ENCODE measurements at places on chromosomes 7 and 10.

- no peak for DNase-seq
Measured at GRCh38 chr10:71846816-71847215, 4.2 kb downstream of the PSAP start.

- no peak for DNase-seq
Measured at GRCh38 chr10:20288060-20288459, 471.8 kb downstream of the PLXDC2 start.

DNA sequence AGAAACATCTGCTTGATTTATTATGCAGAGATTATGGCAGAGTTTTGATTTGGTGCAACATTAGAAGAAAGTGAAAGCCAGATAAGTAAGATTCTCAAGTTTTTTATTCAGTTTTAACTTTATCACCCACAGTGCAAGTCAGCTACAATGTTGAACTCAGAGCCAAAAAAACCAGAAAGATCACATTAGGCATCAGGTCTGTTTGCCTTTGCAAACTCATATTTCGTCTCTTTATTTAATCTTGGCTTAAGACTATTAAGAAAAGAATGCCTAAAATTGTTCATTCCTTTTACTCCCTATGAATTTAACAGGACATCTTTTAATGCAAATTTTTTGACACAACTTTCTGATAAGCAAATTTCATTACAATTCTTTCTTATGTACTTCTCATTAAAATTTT lies 76.0 kb upstream of the TMEM26 start:
- no peak for DNase-seq

DNA sequence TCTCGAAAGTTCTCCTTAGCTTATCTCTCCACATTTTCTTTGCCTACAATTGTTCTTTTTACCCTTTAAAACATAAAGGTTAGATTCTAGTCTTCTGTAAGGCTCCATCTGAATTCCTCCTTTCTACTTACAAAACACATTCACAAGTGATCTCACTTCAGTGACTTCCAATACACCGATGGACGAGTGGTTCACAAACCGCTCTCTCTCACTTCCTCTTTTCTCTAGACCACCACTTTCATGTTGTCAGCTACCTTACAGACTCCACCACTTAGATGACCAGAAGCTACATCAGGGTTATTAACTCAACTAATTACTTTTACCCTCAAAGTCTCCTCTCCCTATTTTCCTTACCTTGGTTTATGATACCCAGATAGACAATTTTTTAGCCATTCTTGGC lies 11.8 kb downstream of the MET start:
- DNase-seq, result no peak

DNA sequence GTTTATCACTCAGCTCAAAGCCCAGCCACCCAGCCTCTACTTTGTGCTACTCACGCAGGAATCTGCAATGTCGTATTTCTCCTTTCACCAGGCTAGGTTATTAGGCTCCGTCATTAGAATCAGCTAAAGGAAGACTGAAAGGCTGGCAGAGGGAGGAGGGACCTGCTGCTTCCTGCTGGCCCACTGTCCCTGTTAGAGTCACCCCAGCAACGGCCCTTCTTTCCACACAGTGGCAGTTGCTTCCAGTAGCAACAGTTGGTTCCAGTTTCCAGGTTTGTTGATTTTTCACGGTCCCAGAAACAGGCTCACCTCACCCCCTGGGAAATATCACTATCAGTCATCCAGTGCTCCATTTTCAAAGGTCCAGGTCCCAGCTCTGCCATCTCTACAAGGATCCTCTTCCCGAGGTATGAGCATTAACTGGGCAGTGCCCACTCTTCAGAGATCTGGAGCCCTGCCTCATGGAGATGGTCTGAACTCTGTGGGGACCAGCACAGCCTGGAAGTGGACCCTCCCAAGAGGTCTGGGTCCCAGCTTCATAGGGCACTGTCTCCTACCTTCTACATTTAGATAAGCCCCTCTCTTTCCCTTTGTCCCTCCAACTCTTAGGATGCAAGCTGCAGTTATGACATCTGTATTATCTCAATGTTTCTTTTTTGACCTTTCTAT lies 15.9 kb downstream of the ODAD2 start:
- no peak for DNase-seq

- no peak for DNase-seq
Measured at GRCh38 chr7:116249969-116250553, 39.7 kb downstream of the TES start.

DNA sequence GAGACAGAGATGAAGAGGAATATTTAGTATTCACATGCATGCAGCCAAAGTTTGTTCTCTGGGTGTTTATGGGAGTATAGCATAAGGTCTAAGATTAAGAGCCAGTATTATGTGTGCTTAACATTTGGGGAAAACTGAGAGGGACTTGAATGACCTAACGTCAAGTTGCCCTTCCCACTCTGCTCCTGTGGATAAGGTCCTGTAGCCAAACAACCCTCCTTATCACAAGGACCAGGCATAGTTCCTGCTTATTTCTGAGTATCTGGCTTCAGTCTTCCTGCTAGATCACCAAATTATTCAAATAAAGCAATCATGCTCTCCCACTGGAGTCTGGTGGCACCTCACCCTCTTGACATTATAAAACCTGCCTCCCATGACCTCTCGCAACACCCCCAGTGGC lies 137.9 kb upstream of the SEMA3E start:
- DNase-seq, result no peak

DNA sequence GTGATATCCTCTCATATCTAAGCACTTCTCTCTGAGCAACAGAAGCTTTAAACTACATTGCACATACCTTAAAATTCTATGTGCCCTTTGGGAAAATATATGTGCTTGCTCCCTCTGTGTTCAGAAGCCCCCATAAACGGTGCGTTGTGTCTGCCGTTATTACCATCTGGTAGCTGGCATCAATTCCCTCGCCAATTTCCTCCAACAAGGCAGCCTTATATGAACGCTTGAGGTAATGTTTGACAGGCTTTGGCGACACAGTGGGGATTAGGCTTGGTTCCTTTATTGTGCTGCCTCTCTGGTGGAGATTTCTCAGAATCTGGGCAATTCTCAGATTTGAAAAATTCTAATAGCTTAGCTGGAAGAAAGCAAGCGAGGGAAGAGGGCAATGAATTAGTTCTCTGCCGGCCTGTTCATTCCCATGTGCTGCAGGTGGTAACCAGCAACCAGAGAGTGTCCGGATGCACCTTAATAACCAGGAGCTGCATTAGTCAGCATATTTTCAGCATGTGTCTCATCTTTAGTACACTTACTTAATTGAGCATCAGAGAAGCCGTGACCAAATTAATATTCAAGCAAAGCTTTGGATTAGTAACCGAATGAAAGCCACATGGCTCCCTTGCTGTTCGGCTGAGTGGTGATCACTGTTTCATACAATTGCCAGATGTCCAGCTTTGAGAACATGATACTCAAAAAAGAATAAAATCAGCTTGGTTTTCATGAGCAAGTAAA lies 7.3 kb upstream of the PPP1R17 start:
- no peak for DNase-seq

DNA sequence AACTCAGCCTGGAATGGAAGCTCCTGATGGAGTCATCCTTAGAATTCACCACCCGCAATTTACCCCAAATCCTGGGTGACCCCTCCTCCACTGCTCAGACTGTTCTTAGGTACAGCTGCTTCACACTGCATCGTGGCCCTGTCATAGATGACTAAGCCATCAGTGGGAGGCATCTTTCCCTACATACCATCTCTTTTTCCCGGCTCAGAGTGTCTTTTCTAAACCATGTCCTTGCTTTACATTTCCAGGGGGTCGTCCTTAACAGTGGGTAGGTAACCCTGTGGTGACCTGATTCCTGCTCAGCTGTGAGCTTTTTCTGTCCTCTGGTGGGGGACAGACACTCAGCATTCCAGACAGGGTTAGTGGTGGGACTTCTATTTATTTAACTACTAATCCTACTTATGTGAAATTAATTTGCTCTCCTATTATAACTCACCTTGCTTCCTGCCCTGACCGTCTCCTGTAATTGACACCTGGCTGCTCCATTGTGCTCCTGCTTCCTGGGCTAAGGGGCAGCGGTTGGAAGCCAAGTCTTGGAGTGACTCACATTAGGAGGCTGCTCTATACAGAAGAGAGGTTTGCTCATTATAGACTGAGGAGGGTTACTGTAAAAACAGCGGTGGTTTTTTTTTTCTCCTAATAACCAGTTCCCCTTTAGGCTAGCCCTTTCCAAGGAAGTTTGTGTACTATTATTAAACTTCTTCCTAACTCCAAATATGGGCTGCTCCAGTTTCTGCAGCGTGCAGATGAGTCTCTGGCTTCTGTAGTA lies 40.6 kb downstream of the PYROXD2 start:
- peak; percentile 17 for DNase-seq
